ENCODE measurements at places on chromosomes 5 and 9.

DNA sequence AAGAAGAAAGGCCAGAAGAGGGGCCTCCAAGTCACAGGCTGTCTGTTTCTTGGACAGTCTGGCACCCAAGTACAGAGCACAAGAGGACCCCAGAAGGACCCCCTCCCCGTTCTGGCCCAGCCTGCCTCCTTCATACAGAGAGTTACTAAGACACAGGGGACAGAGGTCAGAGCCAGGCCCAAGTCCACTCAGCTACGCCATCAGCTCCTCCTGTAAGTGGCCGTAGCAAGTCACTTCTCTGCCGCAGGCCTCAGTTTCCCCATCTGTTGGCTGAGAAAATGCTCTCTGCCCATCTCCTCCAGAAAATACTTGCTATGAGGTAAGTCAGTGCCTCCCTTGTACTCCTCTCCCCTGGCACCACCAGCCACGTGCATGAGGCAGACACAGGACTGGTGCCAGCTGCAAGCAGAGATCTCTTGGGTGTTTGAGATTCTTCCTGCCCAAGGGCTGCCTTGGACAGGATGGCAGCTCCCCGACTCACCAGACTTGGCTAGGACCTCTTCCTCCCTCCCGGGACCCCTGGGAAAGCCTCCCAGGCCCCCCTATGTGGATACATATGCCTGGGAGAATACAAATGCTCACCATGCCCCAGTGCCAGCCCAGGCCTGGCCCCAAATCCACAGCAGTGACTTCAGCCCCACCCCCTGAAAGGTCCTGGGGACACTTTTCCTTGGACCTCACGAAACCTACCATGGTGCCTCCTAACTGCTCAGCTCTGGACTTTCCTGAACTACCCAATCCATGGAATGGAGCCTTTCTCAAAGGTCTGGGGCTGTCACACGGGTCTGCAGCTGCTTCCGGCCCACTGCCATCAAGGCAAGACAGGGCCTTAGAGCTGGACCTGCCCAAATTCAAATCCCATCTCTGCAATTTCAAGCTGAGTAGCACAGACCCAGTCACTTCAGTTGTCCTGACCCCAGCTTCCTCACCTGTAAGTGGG lies 5.1 kb downstream of the EEIG1 start:
- DNase-seq, result no peak

GRCh38 chr5:67223211-67223610 lies 26.6 kb upstream of the CD180 start:
- DNase-seq, result no peak

- no peak for DNase-seq
These were observed 6.1 kb downstream of the NSMF start for GRCh38 chr9:137452761-137453642.

GRCh38 chr5:118052503-118052902 lies 935.8 kb downstream of the DTWD2 start:
- DNase-seq, result no peak

DNA sequence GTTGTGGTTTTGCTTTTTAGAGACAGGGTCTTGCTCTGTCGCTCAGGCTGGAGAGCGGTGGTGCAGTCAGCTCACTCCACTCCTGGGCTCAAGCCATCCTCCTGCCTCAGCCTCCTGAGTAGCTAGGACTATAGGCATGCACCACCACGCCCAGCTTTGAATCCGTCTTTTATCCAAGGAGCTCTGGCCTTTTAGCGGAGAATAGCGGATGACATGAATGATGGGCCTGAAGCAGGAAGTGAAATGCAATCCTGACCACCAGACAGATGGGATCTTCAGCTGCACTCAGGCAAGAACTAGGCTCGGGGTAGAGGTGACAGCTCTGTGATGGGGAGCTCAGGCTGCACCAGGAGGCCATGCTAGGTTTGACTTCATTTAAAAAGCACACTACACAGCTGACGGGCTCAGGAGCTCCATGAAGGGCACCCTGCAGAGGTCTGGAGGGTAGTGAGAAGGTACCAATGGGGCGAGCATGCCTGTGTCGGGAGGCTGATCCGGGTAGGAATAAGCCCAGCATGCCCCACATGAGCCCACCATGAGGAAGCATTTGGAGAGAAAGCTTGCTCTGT lies 21.9 kb downstream of the POLR1E start:
- DNase-seq, result no peak

All from stimulated activated CD8-positive, alpha-beta memory T cell treated with anti-CD3 and anti-CD28 coated beads, Interleukin-12 subunit alpha, Interleukin-12 subunit beta, amount 100 ng/mL, for 4 hours (primary cell).